ENCODE measurements at places on chromosomes 6 and 20. TPM values are rescaled to one million over a fixed set of nuclear protein-coding genes. Genes with fewer than 3 reads are reported as not detected.

Gene GID8
- 42.7 TPM for total RNA-seq

DNA sequence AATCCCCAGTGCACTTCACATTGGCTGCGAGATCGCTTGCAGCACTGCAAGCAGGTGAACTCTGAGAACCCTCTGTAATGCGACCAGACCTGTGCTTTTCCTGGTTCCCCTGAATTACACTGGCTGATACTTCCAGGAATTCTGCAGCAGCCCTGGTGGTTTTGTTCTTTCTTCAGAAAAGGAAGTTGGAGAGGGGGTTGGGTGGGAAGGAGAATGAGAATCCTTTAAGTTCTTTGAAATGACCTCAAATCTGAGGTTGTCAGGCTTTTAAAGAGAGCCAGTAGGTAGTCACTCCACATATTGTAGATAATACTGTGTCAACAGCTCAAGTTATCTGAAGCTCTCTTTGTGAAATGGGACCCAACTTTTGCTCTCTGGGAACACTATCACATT lies 62.4 kb downstream of the GCNT2 start:
- no peak for ATAC-seq

GRCh38 chr6:57097596-57097995 lies 7.6 kb downstream of the ZNF451 start:
- ATAC-seq, result no peak

DNA sequence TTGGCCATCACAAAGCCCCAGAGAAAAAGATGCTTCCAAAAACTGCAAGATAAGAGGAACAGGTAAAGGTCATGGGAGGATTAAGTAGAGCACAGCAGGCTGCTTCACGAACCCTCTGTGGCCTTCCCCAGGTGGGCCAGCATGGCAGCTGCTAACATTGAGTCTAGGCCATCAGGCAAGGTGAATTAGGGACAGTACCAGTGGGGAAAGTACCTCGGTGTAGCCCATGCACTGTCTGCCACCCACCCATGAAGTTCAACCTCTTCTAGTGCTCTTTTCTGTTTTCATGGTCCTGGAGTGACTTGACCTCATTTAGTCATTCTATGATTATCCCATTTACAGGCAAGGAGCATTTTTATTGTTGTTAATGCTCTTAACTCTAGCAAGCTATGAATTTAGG lies 108.6 kb upstream of the DUSP22 start:
- no peak for ATAC-seq

Gene TRIM10
- not detected for total RNA-seq

All from esophagus mucosa (tissue), 1 donor.